ENCODE measurements at places on chromosomes 11 and 22.

DNA sequence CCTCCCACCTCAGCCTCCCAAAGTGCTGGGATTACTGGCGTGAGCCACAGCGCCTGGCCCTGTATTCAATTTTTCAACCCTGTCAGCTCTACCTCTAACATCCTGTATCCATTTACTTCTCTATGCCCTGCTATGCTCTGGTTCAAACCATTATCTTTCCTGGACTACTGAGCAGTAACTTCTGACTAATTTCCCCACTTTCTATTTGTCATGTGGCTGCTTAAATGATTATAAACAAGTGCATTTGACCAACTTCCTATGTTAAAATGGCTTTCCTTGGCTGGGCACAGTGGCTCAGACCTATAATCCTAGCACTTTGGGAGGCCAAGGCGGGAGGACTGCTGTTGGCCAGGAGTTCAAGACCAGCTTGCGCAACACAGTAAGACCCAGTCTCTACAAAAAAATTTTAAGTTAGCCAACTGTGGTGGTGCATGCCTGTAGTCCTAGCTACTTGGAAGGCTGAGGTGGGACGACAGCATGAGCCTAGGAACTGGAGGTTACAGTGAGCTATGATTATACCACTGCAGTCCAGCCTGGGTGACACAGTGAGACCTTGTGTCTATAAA lies 2.1 kb downstream of the MED19 start:
- no peak for DNase-seq

- DNase-seq: no peak
These were observed 103.3 kb downstream of the UVRAG start for GRCh38 chr11:75918331-75918730.

DNA sequence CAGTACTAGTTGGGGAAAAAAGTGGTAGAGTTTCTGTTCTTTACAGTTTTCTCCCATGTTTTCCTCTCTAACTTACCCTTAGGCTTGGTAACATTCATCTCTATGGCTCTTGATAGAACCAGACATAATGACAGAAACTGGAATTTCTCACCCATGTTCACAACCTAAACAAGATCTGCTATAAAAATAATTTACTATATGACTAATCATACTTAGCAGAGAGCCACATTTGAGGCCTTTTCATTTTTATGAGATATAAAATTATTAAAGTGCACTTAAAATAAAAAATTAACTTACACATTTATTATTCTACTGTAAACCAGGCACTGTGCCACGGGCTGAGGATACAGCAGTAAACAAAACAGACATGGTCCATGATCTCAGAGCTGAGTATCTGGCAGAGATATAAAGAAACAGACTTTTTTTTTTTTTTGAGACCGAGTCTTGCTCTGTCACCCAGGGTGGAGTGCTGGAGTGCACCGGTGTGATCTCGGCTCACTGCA lies 98.1 kb downstream of the GAB2 start:
- no peak for DNase-seq

DNA sequence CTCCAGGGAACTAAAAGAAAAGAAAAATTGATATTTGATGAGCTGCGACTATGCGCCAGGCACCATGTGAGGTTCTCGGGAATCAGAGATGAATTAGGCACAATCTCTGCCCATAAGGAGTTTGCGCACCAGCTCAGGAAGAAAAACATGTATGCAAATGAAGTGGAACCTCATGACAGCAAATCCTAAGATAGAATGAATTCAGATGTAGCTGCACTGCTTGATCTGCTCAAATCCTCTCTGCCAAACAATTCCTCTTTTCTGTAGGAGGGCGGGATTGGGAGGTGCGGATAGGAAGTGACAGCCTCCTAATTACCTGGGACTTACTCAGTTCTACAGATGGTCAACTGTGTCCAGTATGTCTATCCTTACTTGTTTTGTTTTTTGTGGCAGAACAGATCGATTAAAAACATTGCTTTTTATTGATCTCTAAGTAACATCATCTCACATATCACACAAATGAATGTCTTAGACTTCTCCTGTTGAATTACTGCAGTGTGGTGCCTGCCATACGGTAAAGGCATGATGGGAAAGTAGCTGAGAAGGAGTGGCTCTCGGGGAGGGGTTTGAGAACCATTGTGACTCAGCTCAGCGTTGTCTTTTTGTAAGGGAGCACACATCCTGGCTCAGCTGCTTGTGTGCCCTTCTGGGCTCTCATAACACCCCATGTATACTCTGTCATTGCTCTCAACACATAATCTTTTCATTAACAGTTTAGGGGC lies 13.9 kb downstream of the CRTAM start:
- DNase-seq: no peak

DNA sequence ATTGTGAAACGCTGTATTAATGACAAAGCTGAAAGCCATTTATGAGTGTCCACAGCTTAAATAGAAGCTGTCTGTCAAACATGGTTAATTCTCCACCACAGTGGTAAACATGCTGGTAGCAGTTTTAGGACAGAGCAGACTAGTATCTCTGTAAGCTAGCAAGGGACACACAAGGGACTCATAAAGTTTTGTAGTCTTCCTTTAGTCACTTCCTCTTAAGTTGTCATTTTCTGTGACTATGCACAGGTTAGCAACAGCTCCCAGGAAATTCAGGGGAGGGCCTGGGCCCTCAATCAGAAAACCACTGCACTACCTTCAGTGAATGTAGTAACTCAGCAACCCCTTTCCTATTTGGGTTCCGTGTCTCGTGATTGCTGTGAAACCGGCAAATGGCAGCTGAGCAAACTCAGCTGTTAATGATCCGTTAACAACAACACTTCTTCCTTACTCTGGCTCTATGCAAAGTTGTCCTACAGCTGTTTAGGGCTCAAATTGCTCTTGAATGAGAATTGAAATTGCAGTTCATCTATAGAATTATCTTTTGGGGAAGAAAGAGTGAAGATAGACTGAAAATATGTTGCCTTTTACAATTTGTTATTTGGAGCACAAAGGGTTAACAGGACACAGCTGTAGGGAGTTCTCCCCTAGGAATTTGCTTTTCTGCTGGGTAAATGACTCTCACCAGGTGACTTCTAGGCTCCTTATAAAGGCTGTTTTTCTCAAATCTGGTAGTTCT lies at the start of gene MMP26:
MMP26 (plus strand) TSS at position 731 of the 736 bp plus-strand sequence.
- DNase-seq: peak; percentile 70

- DNase-seq: no peak
These were observed 35.0 kb downstream of the PPFIBP2 start for GRCh38 chr11:7548659-7549274.

DNA sequence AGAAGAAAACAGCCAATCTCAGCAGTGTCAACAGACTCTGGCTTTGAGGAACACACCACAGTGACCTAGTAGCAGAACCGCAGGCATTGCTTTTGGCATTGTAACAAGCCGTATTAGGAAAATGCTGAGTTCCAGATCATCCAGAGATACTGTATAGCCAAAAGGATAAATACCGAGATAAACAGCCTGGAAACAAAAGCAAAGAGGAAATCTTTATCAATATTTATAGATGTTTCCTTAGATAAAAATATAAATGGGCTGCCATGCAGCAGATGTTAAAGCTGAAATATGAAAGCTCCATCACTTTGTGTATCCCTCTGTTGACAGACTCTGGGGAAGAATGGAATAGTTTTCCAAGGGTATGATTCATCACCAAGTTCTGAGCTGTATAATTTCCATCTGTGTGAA lies 98.9 kb upstream of the TP53AIP1 start:
- DNase-seq: no peak

GRCh38 chr11:60389279-60389910 lies 6.9 kb upstream of the MS4A14 start:
- no peak for DNase-seq

DNA sequence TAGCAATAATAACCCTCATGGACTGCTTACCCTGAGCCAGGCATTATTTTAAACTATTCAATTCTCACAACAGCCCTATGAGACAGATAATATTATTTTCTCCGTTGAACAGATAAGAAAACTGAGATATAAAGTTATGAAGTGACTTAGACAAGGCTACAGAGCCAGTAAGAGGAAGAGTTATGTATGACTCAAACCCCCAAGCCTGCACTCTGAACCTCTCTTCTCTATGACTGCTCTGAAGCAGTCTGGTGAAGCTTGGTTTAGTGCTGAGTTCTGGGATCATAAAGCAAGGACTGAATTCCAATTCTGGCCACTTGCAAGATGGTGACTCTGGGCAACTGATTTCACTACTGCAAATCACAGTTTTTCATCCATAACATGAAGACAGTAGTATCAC lies 34.5 kb downstream of the TNKS1BP1 start:
- DNase-seq: no peak
